ENCODE measurements at places on chromosomes 2 and 18. TPM values are rescaled to one million over a fixed set of nuclear protein-coding genes. Genes with fewer than 3 reads are reported as not detected.

The SERPINB13 gene
- not detected for total RNA-seq

DNA sequence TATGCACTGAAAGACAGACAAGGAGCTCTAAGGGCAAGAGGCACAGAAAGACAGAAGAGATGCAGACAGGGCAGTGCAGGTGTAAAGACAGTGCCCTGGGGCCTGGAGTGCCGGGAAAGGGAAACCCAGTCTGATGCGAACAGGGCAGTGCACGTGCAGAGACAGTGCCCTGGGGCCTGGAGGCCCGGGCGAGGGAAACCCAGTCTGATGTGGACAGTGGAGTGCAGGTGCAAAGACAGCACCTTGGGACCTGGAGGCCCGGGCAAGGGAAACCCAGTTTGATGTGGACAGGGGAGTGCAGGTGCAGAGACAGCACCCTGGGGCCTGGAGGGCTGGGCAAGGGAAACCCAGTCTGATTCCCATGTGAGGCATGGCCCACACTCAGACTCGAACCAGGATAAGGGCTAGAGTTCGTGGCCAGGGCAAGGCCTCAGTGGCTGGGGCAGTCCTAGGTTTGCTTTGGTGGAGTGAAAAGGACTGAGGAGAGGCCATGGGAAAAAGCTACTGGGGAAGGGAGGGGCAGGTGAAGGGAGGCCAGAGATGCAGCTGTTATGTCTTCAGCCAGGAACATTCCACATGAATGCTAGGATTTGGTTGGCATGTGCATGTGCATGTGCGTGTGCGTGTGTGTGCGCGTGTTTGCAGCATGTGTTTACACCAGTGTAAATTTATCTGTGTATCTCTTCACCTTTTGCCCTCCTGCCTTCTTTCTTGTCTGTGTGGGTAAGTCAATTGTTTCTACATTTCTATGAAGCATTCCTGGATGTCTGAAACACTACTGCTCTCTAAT lies 39.1 kb upstream of the DNMT3A start:
- no peaks in the 10 kb centered on the region for H3K36me3 ChIP-seq
- H3K4me3 ChIP-seq, result no peak overlapping the region
- no peak for DNase-seq
- H3K27ac ChIP-seq, result no peak overlapping the region
- H3K27me3 ChIP-seq, result no peaks in the 10 kb centered on the region

DNA sequence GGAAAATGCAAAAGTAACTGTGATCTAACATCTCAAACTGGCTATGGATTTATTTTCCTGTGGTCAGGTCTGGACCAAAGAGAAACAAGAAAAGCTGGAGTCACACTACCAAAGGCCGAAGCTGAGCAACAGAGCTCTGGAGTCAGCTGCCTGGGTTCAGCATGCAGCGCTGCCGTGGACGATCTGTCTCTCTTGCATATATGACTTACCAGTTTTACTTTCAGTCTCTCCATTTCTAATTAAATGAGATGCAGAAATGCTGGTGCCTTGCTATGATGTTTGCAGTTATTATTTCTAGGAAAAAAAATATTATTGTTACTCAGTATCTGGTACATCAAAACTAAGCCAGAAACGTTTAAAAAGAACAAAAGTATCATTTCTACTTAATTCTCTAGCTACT lies 813.2 kb downstream of the RNF144A start:
- H3K36me3 ChIP-seq, result no peaks in the 10 kb centered on the region
- peaks cover under 1% of the 10 kb centered on the region for H3K4me1 ChIP-seq
- H3K27ac ChIP-seq, result no peak overlapping the region
- no peaks in the 10 kb centered on the region for H3K27me3 ChIP-seq
- H3K4me3 ChIP-seq, result no peak overlapping the region

DNA sequence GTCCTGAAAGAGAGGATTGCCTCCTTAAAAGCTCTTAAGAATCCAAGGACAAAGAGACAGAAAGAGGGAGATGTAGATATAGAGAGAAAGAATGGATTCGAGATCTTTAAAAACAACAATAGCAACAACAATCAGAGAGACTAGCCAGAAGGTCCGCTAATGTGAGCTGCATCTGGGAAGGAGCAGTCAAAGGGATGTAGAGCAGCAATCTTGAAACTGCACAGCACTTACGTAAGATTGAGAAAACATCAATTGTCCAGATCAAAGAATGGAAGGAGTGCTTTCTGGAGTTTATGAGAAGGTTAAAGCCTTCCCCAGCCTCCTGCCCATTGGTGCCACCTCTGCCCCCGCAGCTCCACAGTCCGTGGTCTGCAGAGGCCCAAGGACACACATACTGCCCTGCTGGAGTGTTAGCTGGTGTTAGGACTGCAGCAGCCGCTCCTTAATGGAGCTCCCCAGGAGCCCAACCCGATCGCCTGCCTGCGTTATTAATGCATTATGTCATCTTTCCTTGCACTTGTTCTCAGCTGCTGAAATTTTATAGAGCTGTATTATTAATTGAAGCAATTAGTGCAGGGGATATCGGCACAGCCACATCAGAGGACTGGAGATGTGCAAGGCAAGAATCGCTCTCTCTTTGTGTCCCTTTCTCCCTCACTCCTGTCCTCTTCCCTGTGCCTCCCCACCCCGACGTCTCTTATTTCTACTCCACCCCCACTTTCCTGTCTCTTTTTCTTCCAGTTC lies 94.2 kb upstream of the STPG4 start:
- DNase-seq, result no peak
- no peak overlapping the region for H3K4me3 ChIP-seq
- H3K27ac ChIP-seq, result no peak overlapping the region
- no peaks in the 10 kb centered on the region for H3K36me3 ChIP-seq

- no peak overlapping the region for H3K27ac ChIP-seq
- no peak for DNase-seq
- H3K36me3 ChIP-seq, result peaks cover 3% of the 10 kb centered on the region
- H3K27me3 ChIP-seq, result no peaks in the 10 kb centered on the region
These were observed 28.7 kb downstream of the DDX1 start for GRCh38 chr2:15620340-15620739.

GRCh38 chr2:203790134-203790852 lies 77.3 kb upstream of the CTLA4 start:
- peak overlapping the region; percentile 2 for H3K27ac ChIP-seq
- H3K4me1 ChIP-seq, result peaks cover 9% of the 10 kb centered on the region
- H3K4me3 ChIP-seq, result no peak overlapping the region
- no peaks in the 10 kb centered on the region for H3K36me3 ChIP-seq
- DNase-seq, result no peak

All from hepatocyte (in vitro differentiated cells).